NCI-H774 (cell line): ENCODE measurements at places on chromosomes 12 and 14.

GRCh38 chr14:68279777-68280233, 460.2 kb downstream of the RAD51B start:
- no peak for DNase-seq

- no peak for DNase-seq
Measured at GRCh38 chr14:85131226-85131922, 398.6 kb upstream of the FLRT2 start.

DNA sequence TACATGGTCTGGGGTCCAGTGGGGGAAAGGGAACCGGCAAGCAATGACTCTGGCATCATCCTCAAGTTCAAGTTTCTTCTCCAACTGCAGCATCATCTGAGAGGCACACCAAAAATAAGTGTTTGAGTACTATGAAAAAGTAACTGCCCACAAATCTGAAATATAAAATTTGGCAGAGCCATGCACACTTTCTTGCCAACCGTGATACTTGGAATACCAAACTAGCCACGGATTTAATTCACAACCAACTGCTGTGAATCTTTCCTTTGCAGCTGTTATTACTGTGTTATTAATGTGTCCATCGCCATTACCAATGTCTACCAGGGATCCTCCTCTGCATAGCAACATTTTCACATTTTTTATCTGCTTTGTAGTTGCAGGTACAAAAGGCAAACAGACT, 74.6 kb downstream of the GXYLT1 start:
- no peak for DNase-seq

GRCh38 chr12:128810182-128811127, 13.3 kb downstream of the SLC15A4 start:
- DNase-seq, result no peak

DNA sequence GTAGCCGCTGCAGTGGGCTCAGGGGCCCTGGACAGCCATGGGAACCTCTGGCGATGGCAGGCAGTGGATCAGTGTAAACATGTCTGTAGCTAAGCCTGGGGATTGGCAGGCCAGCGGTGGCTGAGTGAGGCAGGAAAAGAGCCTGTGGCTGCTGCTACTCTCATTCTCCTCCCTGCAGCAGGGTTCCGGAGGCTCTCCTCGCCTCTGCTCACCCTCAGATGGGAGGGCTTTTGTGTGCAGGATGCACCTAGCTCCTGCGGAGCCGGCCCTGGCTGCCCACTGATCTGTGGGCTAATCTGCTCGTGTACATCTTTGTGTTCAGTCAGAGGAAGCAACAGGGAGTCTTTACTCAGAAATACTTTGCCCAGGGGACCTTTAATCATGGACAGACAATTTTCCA, 59.5 kb downstream of the GALNT8 start:
- no peak for DNase-seq

DNA sequence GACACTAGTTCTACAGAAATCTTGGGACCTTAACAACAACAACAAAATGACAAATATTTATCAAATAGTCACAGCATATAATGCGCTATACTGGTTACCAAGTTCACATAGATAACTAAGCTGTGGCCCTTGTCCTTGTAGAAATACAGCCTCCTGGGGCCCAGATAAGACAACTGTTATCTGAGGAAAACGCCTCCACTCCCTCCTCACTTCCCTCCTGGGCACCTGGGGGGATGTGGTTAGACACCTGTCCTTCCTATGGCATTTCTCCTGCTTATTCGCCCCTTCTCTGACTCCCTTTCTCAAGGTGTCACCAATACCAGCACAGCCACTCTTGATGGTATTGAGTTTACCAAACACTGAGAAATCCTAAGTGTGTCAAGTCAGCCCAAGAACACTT, 419.4 kb downstream of the RAD51B start:
- DNase-seq, result no peak

DNA sequence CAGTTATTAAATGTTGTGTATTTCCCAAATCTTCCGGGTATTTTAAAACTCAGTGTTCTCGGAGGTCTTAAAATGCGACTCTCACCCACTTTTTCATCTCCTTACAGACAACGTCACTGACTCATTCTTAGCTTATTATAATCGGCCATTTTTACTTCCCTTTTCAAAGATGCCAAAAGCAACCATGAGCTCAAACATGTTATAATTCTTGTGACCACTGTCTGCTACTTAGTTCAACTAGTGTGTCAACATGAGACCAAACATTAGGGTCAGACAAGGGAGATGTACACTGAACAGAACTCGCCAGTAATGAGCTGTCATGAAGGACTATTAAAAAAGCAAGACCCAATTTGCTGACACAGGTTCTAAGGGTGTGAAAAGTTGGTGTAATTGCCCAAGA, 4.2 kb upstream of the GRIP1 start:
- no peak for DNase-seq

DNA sequence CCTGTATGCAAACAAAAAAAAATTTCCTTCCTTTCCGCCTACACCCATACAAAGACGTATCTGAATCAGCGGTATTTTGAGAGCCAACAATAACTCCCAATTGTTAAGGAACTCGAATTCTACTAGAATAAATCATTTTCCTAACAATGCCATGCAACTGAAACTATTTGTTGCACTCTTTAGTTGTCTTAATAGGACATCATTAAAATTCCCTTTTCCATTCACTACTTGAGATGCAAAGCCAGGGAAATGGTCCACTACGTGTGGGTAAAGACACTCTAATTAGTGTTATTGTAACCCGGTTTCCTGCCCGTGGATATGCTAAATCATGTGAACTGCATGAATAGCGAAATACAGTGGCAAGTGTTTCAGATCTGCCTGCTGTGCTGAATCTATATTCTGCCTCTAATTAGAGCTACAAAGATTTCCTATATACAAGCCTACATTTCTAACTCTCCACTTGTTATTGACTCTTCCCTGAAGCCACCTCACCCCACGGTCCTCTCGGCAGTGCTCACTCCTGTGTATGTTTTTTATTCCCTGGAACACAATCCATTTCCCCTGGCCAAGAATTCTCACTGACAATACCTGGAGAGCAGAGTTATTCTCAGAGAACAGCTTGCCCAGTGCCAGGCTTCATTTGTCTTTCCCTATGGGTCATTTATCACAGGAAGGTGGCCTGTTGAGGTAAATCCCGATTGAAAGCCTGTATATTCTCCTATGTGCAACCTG, 168.3 kb downstream of the PAWR start:
- no peak for DNase-seq

GRCh38 chr12:112097641-112098040, 10.9 kb downstream of the NAA25 start:
- no peak for DNase-seq

DNA sequence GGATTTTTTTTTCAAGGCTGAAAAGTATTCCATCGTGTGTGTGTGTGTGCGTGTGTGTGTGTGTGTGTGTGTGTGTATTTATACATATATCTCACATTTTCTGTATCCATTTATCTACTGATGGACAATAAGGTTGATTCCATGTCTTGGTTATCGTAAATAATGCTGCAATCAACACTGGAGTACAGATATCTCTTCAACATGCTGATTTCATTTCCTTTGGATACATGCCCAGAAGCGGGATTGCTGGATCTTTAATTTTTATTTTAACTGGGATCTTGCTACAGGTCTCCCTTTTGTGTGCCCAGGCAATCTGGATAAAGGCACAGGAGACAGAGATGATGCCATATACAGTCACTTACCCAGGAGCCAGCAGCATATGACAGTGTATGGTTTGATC, 338.1 kb downstream of the SOX5 start:
- no peak for DNase-seq

DNA sequence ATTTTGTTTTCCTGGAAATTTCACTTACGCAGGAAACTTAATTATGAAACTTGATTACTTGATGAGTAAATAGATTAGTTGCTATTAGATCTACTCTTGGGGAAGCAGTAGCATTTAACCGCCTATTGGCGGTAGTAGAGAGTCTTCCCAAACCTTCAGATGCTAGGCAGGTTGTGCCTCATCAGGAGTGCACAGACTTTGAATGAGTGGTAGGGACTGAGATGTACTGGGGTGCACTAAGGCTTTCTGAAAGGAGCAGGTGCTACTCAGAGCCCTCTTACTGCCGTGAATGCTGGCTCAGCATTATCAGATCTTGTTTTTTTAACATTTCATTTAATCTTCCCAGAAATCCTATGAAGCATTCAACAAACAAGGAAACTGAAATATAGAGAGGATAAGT, 7.7 kb downstream of the GATC start:
- no peak for DNase-seq

GRCh38 chr12:95533985-95534384, 17.3 kb downstream of the USP44 start:
- DNase-seq, result no peak
